ENCODE measurements at places on chromosomes 2 and 18.
A peak's percentile ranks its signal among the peaks of the same experiment; 100 is the strongest.

DNA sequence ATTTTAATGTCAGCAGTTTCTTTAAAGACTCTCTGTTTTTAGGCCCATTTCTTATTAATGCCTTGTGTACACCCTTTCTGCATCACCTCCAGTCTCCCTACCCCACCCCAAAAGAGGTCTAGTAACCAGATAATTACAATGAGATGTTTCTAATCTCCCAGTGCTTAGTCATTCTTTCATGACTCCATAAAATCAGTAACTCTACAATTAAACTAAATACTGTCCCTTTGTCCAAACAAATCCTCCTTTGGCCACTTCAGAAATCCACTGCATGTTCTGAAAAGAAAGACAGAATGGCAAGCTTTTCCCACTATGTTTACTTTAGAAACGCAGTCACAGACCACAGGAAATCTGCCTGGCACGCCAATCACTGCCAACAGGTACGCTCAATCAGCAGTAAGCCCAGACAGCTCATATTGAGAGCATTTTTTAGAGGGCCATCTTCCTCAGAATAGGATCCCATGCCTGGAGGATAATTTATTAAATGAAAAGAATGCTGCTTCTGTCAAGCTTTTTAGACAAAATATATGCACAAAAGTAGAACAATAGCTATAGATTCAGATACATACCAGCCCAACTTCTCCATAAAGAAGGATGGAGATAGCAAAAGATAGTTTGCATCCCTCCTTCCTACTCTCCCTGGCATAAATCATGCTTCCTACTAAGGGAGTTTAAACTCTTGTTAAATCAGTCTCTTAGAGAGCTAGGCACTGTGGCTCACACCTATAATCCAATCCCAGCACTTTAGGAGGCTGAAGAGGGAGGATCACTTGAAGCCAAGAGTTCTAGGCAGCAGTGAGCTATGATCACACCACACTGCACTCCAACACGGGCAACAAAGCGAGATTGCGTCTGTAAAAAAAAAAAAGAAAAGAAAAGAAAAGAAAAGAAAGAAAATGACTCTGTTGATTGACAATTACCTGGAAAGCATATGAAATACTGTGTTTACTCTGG, 14.6 kb downstream of the CLASP1 start:
- no peak for DNase-seq

- no peak for DNase-seq
Measured at GRCh38 chr2:95058466-95058988, 33.0 kb downstream of the MAL start.

- no peak for DNase-seq
Measured at GRCh38 chr2:240947176-240947575, 41.0 kb downstream of the CROCC2 start.

DNA sequence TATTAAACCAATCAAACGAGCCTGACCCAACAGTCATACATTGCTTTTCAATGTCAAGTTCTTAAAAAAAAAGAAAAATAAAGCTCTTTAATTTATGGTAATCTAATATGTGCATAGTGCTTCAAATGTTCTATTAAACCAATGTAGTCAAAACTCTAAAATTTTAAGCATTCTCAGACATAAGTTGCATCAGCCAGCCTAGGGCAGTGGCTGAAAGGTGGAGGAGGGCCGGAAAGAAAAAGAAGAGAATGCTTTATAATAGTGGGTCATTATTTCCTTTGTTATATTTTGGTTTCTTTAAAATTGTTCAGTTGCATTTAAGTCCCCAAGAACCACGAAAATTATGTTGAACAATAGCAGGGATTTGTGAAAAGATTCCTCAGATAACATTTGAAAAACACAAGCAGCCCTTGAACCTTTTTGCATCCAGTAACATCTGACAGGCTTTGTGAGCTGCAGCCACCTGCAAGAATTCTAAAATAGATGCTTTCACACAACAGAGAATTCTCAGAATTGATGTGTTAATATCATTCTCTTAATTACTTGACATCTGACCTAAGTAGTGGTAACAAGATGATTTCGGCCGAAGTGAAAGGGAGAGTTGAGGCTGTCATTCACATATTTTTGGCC, 252.1 kb downstream of the CDCA7 start:
- DNase-seq = no peak

DNA sequence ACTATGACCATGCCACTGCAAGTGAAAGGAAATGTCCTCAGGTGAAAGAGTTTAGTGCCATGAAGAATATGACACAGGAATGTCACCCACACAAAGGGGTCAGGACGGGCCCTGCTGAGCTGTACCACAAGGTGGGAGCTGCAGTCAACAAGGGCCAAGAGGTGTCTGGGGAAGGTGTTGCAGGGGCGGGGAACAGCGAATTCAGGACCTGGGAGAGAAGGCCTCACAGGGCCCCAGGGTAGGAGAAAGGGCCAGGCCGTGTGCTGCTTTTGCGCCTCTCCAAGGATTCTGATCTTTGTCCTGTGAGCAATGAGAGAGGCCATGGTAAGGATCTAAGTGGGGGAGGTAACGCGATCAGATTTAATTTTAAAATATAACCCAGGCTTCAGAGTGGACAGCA, 23.6 kb downstream of the CYB5A start:
- DNase-seq = no peak

DNA sequence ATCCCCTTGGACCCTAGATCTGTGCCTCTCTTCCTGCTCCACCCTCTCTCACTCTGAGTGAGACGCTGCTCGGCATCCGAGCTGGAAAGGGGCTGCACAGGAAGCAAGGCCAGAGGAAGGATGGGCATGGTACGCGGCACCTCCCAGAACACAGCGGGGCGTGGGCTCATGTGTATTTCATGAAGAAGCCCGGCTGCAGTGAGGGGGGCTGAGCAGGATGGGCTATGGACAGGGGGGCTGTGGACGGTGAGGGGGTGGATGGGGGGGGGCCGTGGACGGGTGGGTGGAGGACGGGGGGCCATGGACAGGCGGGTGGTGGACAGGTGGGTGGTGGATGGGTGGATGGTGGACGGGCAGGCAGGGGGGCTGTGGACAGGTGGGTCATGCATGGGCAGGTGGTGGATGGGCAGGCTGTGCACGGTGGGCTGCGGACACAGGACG, 28.5 kb downstream of the SLC66A2 start:
- DNase-seq = no peak

DNA sequence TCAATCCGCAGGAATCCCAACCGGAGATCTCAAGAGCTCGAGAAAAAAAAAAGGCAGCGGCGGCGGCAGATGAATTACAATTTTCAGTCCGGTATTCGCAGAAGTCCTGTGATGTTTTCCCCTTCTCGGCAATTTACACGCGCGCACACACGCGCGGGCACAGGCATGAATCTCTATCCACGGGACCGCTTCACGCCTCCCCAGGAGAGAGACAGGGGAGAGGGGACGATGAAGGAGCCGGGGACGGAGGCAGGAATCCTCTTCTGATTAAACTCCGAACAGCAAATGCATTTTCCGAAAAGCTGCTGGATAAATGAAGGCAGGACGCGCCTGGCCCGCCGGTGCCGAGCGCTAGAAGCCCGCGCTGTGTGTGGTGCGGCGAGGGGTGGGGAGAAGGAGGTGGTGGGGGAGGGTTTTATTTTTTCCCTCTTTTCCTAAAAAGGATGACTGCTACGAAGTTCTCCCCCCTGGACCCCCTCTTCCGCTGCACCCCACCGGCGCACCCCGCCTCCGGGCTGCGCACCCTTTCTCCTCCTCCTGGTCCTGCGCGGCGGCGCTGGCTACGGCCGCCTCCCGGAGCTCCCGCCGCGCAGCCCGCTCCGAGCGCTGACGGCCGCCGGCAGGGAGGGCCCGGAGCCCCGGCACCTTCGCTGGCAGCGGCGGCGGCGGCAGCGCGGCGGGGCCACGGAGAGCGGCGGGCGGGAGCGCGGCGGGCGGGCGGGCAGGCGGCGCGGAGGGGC, at the start of gene BCL2:
Gene BCL2, minus strand, starts transcription at position 387 of the 740 bp plus-strand sequence.
- no peak for DNase-seq

GRCh38 chr2:231671270-231672050, 36.9 kb upstream of the PTMA start:
- no peak for DNase-seq

DNA sequence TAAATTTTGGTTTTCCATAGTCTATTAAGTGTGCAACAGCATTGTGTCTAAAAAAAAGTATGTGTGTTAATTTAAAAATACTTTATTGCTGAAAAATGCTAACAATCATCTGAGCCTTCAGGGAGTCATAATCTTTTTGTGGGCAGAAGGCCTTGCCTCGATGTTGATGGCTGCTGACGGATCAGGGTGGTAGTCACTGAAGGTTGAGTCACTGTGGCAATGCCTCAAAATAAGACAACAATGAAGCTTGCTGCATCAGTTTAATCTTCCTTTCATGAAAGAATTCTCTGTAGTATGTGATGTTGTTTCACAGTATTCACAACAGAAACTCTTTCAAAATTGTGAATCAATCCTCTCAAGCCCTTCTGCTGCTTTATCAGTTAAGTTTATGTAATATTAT, 31.3 kb downstream of the HDHD2 start:
- DNase-seq = peak; percentile 69

DNA sequence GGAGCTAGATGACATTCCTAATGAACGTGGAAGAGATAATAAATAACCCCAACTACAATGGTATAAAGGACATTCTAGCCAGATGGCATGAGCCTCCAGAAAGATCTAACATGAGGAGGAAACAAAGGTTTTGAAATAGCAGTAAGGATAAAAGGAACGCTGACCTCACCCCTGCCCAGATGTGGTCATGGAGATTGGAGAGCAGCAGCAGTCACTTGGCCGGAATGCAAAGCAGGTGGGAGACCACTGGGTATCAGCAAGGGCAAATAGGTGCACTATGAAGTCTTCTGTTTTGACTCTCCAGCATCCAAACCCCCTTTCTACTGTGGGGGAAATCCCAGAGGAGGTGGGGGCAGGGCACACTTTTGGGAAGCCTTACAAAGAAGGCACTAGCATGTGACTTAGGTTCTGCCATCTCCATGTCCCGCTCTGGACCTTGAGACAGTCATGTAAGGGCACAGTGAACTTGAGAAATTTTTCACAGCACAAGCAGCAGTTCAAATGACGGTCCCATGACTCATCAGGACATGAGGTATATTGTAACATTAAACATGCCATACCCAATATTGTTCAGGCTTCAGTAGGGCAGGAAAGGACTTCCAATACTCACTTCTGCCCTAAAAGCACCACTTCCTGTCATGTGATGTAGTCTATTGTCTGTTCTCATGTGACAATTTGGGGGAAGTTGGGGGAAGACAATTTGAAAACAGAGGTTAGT, 55.2 kb downstream of the METTL4 start:
- peak; percentile 90 for DNase-seq

DNA sequence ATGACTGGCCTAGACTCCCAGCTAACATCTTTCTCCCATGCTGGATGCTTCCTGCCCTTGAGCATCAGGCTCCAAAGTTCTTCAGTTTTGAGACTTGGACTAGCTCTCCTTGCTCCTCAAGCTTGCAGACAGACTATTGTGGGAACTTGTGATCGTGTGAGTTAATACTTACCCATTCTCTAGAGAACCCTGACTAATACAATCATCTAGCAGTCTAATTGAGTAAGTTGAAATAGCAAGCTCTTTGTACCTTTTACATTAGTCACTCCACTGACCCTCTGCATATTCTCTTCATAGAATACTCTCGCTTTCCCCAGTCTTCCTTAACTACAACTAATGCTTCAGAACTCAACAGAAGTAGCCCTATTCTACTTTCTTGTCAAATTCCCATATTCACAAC, 434.6 kb upstream of the NXPH2 start:
- peak; percentile 52 for DNase-seq

GRCh38 chr2:144514616-144515091, 5.3 kb downstream of the ZEB2 start:
- DNase-seq = no peak

DNA sequence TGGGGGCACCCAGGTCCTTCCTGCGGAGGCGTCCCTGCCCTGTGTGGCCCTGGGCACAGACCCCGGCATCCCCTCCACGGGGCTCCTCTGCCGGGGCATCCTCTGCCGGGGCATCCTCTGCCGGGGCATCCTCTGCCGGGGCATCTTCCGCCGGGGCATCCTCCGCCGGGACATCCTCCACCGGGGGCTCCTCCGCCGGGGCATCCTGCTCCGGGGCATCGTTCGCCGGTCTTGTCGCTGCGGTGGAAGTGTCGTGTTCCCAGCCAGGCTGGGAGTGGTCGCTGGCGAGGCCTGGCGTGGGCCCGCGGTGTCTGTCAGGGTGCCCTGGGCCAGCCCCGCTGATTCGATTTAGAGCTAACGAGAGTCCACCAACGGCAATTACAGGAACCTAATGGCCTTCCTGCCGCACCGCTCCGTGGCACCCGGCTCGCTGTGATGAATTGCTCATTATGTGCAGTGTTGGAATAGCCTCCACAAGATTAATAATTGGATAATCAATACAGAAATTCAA, 115.1 kb downstream of the NFATC1 start:
- DNase-seq = no peak

GRCh38 chr2:170404846-170405245, 226.9 kb downstream of the MYO3B start:
- no peak for DNase-seq

DNA sequence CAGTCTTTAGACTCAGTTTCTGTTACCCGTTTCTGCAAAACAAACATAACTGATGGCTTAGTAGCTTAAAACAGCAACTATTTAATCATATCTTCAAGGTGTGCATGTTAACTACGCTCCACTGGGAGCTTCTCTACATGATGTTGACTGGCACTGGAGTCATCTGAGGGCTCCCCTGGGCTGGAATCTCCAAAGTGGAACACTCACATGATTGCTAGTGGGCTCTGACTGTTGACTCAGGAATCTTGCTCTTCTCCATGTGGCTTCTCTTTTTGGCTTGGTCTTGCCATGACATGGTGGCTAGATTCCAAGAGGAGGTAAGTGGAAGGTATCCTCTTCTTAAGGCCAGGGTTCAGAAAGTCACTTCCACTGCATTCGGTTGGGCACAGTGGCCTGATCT, 160.8 kb downstream of the PMAIP1 start:
- DNase-seq = no peak

DNA sequence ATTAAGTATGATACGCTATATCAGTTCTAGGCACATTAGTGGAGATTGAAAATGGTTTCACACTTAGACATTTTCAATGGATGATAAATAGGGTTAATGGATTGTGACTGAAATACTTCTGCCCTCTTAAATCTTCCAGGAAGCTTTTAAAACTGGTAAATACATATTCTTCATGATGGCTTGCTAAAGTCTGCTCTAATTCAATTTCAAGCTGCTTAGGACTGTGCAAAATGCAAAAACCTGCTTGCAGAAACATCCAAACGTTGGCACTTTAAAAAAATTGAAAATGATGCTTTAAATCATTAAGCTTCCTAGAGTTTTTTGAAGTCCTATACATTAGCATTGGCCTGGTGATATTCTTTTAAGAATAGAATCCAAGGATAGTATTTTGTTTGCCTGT, 214.8 kb upstream of the FSHR start:
- DNase-seq = no peak

GRCh38 chr2:37713258-37713700, 41.8 kb upstream of the CDC42EP3 start:
- DNase-seq = peak; percentile 90
